ENCODE measurements at places on chromosomes 2 and 18.

DNA sequence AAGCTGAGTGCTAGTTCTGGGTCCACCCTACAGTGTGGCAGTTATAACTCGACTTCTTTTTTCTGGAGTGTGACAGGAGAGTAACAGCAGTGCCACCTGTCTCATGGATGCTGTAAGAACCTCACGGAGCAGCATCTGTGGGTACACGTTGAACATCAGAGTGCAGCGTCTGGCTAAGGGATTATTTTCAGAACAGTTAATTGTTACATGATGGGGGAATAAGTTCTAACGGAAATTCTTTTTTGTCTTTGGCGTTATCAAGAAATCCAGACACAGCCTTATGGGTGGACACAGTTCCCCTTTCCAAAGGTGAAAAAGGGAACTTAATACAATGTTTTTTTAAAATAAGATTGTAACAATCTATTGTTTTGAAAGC, 28.3 kb upstream of the TOGARAM2 start:
- no peak for DNase-seq

DNA sequence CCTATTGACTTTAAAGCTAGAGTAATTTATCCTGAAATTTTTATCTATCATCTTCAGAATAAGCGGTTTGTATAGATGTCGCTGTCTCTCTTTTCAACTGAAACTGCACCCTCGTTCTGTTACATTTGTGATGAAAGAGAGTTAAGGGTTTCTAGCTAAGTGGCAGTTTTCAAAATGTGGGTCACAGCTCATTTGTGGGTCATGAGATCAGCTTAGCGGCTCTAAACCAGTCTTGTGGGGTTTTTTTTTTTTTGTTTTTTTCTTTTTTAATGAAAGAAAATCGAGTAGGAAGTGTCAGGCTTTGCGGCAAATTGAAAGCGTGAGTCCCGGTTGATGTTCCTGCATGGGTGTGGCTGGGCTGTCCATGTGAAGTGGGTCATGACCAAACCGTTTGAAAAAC, 31.2 kb downstream of the SALL3 start:
- DNase-seq: no peak

DNA sequence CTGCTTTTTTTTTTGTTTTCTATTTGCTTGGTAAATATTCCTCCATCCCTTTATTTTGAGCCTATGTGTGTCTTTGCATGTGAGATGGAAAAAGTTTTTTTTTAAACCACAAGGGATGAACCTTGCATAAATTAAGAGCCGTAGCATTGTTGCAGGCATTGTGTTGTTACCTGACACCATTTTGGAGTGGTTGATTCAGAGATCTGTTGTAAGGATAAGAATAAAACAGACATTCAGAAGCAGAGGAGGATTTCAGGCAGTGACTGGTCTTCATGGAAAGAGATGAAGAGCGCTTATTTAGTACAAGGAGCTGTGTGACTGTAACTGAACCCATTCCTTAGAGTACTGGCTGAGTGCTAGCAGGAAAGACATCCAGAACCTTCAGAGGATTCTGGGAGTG, 101.2 kb downstream of the LTBP1 start:
- DNase-seq: no peak

DNA sequence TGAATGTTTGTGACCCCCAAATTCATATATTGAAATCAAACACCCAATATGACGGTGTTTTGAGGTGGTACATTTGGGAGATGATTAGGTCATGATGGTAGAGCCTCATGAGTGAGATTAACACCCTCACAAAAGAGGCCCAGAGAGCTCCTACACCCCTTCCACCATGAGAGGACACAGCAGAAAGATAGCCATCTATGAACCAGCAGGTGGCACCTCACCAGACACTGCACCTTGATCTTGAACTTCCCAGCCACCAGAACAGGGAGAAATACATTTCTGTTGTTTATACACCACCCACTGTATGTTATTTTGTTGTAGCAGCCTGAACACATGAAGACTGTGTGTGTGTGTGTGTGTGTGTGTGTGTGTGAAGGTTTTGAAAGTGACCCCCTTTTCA, 58.1 kb downstream of the ST3GAL5 start:
- DNase-seq: no peak

DNA sequence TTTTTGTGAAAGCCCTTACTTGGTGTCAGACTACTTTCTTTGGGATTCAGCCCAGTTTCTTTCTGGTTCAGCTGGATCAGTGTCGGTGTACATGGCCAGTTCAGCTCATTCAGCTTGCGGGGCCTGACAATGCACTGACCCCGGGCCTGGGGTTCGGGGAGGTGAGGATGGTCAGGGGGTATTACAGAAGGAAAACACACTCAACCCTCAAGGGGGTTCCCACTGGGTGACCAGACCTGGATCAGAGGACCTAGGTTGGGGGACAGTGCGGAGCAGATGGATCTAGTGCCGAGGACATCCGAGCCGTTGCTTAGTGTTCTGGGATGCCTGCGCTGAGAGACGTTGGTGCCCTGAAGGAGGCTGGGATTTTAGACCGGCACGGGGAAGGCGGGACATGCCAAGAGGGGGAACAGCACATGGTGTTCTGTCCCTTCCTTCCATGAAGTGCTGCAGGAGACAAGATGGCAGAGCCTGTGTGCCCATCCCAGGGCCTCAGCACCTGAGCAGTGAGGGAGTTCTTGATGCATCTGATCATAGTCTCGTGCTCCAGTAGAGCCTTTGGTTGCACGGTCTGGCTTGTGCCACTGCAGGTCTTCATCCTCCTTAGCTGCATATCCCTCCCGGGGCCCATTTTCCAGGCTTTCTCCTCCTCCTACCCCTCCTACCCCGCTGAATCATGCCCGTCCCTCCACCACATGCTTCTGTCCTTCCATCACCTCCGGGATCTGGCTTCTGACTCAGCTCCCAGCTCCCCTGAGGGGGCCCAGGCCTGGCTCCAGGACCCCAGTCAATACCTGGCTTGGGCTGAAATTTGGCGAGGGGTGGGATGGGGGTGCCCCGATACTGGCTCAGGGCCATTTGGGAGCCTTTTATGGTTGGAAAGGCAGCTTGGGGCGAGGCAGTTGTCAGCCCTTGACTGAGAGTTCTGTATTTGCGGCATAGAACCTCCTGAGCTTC, 18.0 kb downstream of the SPEG start:
- DNase-seq: no peak

DNA sequence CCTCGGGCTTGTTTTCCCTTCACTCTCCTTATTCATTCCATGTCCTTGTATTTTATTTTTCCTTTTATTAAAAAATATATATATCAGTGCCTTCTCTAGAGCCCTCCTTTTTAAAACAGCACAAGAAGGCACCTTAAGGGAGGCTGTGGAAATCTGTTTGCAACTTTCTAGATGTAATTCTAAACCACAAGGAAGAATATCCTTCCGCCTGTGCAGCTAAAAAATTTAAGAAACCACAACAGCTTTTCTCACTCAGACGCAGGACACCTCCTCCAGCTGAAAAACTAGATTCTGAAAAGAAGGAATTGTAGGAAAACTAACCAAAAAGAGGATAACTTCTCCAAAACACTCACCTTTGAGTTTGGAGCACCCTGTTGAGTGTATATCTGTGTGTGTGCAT, 142.2 kb downstream of the BCL11A start:
- no peak for DNase-seq

DNA sequence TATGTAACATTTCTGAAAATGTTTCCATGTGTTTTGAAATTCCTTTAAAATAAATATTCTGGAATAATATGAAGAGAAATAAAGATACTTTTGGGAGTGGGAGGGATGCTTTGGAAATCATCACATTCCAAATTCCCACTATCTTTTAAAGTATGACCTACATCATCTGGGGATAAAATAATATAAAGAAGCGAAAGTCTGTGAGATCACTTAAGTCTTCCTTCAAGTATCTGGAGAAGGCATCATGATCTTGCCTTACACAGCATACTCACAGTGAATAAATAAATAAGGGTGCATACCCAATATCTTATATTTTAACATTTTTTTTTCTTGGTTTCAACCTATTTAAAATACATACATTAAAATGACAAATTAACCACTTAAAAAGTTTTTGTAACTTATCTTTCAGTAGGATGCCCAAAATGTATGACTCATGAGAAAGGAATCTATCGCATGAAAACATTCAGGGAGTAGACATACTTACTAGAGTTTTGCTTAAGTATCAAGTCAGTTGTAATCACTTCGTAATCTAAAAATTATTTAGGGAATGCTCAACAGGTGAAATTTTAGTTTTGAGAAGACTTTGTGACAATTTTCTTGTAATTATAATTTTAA, 248.3 kb upstream of the COL3A1 start:
- DNase-seq: no peak

- no peak for DNase-seq
These were observed 63.7 kb downstream of the MARCHF4 start for GRCh38 chr2:216308576-216308975.

- no peak for DNase-seq
These were observed 352.9 kb downstream of the TXNL1 start for GRCh38 chr18:56285387-56286065.

GRCh38 chr2:62423883-62424458, 82.0 kb downstream of the TMEM17 start:
- DNase-seq: no peak

GRCh38 chr2:240133401-240133800, 2.7 kb downstream of the COPS9 start:
- DNase-seq: no peak

- no peak for DNase-seq
These were observed 507.1 kb upstream of the ID2 start for GRCh38 chr2:8174641-8175257.

- DNase-seq: no peak
These were observed 217.1 kb downstream of the PTPRM start for GRCh38 chr18:7784171-7784570.

GRCh38 chr2:68404893-68405799, 40.1 kb downstream of the PLEK start:
- DNase-seq: no peak

- DNase-seq: no peak
These were observed 324.7 kb upstream of the PIK3C3 start for GRCh38 chr18:41630232-41630886.

DNA sequence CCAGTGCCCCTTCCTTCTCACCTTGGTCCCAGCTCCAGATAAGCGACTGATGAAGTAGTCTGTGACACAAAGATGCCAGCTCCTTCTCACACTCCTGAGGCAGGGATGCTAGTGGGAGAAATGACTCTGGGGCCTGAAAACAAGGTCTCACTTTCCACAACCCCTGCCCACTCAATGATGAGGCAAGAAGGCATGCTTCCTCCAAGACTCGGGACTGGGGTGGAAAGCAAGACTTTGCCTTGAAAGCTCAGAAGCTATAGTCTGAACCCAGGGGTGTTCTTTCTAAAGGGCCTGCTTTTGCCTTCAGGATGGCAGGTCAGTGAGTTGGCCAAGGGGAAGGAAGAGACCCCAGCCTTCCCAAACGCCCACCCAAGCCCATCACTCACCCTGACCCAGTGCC, 1.4 kb downstream of the CCDC142 start:
- no peak for DNase-seq

DNA sequence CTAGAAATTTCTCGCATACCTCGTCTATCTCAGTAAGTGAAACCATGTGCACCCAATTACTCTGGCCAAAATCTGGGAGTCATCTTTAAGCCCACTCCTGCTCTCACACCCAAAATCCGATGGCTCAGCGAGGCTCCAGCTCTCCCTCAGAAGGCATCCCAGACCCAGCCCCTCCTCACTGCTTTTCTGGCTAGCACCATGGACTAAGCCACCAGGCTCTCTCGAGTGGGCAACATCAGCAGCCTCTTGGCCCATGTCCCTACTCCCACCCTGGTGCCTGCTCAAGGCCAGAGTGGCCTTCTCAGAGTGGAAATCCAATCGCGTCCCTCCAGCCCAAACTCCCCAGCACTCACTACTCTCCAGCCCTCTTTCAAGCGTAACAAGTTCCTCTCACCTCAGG, 27.2 kb downstream of the TNS1 start:
- no peak for DNase-seq

DNA sequence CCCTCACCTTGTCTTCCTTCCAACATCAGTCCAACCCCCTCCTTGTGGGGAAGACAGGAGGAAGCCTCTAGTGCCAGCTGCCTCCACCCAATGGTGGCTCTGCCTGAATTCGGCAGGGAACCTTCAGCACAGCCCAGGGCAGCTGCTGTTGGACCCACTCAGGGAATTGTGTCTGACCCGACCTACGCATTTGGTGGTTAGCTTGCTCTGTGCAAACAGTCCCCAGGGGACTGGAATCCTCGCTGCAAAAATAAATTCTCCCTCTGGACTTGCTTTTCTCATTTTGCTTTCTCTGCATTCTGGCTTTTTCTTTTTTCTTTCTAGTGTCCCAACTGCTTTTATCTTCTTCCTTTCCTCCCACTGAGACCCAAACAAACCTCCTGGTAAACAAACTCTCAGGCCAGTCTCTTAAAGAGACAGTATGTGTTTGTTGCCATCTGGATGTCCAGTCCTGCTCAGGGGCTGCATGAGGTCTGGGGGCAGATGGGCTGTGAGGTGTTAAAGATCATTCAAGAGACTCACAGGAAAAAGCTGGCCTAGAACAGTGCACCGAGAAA, 137.7 kb upstream of the HAAO start:
- DNase-seq: no peak

DNA sequence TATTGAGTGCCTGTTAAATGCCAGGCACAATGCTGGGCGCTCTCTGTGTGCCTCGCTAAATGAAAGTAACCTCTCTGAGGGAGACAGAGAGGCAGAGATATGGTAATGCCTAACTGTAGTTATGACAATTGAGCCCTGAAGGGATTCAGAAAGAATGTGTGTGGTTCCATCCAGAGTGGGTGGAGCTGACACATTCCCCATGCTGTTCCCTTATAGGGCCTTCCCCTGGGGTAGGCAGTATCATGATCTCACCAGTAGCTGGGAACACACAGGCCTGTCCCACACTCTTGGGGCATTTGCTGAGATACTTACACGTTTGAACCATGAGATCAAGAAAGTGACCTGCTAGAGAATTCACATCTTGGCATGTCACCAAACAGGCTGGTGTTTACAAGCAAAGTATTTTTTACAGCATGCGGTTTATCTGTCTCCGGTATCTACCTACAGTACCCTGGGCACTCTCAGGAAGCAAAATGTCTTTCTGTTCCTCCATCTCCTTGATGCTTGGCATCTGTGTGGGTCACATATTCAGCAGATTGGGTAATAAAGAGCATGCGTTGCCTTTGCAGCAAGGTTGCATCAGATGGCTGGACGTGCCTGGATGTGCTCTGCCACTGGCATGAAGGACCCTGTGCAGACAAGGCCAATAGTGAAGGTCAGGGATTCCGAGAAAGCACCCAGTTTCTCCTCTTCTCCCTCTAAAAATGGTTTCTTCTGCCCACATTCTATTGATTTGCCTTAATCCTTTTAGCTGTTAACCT, 9.4 kb downstream of the CTIF start:
- DNase-seq: no peak

GRCh38 chr2:88058191-88058590, 2.6 kb upstream of the KRCC1 start:
- no peak for DNase-seq

- DNase-seq: no peak
These were observed 190.4 kb upstream of the CRIM1 start for GRCh38 chr2:36165132-36165531.

DNA sequence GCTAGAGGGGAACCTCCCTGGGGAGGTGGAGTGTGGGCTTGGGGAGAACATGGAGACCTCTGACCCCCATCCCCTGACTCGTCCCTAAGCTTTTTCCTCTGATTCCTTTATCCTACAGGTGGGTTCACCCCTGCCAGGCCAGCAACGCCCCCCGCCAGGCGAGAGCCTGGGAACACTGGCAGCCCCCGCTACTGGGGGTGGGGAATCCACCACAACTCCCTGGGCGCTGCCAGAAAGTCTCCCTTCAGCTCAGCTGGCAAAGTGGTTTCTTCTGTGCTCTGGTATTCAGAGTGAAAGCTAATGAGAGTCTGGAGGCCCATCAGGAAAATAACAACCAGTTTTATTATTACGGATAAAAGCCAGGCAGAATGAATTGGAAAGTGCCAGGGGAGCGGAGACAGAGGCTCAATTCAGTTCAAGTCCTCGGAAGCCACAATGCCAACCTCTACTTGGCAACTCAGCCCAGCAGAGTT, 2.8 kb downstream of the DIPK1C start:
- no peak for DNase-seq

Measured in T-cell (primary cell).